ENCODE measurements at places on chromosomes 5 and 9.

GRCh38 chr5:124599028-124599973 lies 147.1 kb downstream of the ZNF608 start:
- peak; percentile 46 for DNase-seq

DNA sequence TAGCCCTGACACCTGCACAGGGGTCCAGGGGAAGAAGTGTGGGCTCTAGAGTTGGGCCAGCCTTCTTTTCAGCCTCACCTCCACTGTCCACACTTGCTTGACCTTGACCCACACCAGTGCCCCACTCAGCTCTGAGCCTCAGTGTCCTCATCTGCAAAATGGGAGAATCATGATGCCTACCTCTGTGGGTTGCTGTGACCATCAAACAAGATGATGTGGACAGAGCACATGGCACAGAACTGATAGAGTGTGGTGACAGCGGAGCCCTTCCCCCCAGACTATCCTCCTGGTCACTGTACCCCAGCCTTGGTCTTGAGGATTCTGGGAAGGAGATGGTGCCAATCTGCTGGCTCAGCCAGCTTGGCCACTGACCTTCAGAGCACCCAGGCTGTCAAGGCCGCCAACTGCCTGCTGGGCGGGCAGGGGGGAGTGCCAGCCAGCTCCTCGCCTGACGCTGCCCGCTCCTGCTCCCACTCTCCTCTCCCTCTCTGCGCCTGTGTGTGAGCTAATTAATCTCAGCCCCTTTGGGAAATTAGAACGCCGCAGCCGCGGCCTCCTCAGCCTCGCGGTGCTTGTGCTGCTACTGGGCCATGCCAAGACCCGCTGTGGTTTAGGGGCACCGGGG lies 16.7 kb downstream of the CXXC5 start:
- DNase-seq = no peak

DNA sequence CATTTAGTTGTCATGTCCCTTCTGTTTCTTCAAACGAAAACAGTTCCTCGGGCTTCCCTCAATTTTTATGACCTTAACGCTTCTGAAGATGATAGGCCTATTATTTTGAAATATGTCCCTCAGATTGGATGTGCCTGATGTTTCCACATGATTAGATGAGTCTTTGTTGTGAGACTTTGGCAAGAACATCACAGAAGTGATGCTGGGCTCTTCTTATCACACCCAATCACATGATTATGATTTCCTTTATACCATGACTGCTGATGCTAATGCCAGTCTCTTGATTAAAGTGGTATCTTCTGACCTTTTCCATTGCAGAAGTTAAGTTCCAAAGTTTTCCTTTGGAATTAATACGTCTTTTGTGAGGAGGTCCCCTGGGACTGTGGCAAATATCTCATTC lies 175.7 kb downstream of the SAXO1 start:
- peak; percentile 7 for DNase-seq

DNA sequence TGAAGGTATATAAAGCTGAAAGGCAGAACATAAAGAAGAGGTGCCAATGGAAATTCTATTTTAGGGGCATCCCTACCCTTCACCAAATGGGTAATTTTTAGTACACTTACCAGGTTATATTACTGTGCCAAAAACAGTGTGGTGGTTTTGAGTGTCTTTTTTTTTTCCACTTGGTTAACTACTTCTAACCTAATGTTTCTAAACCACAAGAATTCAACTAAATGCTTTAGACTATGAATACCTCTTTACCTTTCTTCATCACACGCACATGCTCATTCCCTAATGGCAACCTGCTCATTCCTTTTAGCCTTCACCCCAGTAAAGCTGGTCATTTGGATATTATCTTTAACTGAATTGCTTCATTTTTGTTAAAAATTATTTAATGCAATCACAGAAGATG lies 215.6 kb downstream of the PIK3R1 start:
- DNase-seq = no peak

DNA sequence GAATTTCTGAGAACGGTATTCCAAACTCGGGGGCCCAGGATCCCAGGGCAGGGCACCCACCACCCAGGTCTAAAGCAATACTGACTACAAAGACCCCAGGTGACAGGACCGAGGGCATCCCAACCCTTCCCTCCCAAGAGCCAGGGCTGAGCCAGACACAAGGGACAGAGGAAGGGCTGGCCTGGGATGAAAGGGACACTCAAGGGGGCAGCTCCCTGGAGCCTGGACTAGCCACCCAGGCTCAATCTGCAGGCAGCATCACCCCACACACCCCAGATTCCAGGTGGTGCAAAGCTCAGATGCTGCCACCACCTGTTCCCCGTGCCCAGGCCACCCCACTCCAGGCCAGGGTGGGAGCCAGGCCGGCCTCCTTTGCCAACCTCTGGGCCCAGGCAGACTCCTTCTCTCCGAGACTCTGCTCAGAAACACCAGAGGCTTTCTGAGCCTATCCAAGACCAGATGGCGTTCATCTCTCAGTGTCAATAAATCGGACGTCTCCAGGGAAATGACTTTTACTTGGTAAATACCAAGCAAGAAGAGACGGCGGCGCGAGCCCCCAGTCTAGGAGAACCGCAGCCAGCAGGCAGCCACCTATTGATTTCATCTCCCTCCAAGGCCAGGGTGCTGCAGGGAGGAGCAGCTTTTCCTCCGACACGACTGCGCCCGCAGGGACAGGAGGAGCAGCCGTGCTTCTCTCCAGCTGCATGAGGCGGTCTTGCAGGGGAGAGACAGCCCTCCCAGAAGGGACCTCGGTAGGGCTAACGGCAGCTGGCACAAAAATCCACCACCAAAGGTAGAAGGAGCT lies 94.1 kb upstream of the ADAMTS2 start:
- no peak for DNase-seq
